ENCODE measurements at places on chromosomes 2 and 18.

GRCh38 chr2:233178994-233179847 lies 72.3 kb upstream of the ATG16L1 start:
- no peak for DNase-seq

DNA sequence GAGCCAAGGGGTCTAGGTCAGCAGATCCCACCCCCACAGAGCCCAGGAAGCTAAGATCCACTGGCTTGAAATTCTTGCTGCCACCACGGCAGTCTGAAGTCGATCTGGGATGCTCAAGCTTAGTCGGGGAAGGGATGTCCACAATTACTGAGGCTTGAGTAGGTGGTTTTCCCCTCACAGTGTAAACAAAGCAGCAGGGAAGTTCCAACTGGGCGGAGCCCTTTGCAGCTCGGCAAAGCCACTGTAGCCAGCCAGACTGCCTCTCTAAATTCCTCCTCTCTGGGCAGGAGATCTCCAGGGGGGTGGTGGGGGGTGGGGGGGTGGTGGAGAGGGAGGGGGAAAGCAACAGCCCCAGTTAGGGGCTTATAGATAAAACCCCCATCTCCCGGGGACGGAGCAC lies 419.5 kb downstream of the NUP35 start:
- DNase-seq, result no peak

GRCh38 chr2:158967114-158967730 lies 1.2 kb upstream of the TANC1 start:
- DNase-seq, result no peak

DNA sequence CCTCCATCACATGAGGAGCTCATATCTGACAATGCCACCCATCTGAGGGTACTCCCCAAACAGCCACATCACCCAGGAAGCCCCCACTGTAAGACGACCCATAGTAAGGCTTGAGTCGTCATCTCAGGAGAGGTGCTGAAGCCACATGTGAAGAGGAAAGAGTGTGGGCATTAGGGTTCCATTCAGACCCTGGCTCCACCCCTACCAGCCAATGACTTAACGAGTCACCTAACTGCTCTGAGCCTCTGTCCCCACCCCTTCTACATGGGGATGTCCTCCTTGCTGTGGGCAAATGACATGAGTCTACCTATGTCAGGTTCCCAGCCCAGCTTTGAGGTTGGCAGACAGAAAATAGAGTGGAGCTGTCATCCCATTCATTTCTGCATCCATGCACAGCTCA lies 46.3 kb downstream of the C1QL2 start:
- DNase-seq, result no peak

DNA sequence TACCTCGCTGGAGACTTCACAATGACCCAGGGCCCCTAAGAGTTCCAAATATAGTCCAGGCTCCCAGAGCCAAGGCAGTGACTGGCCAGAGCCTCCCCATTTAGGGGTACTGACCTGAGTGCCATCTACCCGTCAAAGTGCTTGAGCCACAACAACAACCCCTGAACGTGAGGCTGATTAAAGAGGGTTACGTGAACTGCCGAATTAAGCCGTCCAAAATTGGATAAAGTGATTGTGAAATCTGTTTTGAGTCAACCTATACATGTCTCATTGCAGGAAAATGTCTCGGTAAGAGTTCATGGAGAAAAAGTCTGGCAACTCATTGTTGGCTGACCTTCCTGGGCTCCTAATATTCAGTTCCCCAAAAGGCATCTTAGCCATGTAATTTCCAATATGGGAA lies 116.3 kb downstream of the TTC32 start:
- peak; percentile 62 for DNase-seq

GRCh38 chr18:76275727-76276313 lies 219.2 kb downstream of the ZNF516 start:
- DNase-seq, result peak; percentile 19

GRCh38 chr2:210442457-210442856 lies 34.1 kb downstream of the LANCL1 start:
- DNase-seq, result no peak

All from fibroblast of skin of right biceps (primary cell).